ENCODE measurements at places on chromosomes 1 and 21.

DNA sequence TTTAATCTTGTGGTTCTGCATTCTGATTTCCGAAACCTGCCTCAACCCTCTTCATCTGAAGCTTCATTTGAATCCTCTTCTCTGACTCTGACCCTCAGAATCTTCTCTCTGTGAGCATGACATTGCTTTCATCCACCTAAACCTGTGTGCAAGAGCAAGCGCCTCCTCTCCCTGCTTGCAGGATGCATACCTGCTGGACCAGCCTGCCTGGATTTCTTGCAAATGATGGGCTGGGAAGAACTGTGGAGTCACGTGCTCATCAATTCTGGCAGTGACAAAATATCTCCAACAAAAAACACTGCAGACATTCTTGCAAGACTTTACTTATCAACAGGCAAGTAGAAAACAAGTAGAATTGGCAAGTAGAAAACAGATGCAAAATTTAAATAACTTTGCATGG lies 20.8 kb upstream of the SLC35F3 start:
- DNase-seq, result no peak

- DNase-seq, result no peak
Observed at GRCh38 chr1:34164771-34165391, at the start of gene CSMD2. Gene CSMD2 (minus strand): TSS chr1:34165230. CDS start chr1:34165097, 133 bp downstream.

GRCh38 chr1:91731815-91732214 lies 154.1 kb downstream of the TGFBR3 start:
- no peak for DNase-seq

DNA sequence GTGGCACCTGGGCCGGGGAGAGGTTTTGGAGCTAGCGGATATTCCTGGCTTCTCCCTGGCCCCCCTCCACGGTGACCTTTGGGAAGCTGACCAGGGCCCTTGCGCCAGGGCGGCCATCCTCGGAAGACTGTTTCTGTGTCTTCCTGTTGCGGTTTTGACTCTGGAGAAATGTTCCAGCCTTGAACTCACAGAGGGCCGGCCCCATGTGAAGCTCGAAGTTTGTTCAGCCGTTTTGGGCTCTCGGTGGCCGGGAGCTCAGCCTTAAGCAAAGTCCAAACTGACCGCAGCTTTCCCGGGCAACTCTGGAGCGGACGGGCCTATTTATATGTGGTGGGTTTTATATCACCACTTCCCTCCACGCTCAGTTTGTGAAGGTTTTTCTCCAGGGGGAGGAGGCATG lies 17.0 kb upstream of the WNT4 start:
- DNase-seq, result no peak

- no peak for DNase-seq
Observed at GRCh38 chr1:103063921-103064320, 44.4 kb downstream of the COL11A1 start.

GRCh38 chr1:48007047-48007446 lies 9.9 kb upstream of the TRABD2B start:
- DNase-seq, result no peak

GRCh38 chr1:154716011-154716410 lies 108.0 kb upstream of the ADAR start:
- no peak for DNase-seq

GRCh38 chr1:201223852-201224665 lies 33.4 kb downstream of the IGFN1 start:
- DNase-seq, result no peak

DNA sequence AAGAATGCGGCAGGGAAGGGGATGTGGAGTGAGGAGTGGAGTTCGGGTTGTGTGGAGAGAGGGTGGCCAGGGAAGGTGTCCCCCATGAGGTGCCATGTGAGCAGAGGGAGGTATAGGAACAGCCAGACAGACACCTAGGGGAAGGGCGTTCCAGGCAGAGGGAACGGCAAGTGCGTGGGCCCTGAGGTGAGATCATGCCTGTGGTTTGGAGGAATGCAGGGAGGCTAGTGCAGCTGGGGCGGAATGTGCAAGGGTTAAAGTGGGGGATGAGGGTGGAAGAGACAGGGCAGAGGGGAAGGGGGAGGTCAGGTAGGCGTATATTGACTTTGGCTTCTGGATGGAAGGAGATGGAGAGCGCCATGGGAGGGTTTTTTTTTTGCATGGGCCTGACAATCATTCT lies 31.6 kb upstream of the PADI6 start:
- DNase-seq, result no peak

DNA sequence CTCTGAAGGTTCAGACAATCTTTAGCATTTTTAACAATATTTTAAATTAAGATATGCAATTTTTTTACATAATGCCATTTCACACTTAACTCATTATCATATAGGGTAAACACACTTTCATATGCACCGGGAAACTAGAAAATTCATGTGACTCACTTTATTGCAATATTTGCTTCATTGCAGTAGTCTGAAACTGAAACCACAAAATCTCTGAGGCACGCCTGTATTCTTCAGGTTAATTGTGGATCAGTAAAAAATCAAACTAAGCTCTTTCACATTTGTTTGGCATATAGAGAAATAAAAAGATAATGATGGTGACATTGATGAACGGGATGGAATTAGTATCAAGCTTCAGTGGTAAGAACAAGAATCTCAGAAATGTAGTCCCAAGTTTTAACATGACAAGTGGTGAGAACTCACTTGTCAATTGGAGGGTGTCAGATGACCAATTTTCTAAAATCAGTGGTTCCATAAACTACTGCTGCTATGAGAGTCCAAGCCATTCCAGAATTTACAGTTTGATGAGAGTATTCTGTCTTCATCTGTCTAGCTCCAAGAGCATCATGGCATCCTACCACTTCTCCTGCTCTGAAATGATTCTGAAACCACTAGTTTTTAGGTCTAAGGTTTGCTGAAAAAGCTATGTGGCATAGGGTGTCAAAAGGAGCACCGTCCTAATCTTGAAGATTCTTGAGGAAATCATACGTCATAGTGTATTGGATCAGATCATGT lies 281.0 kb downstream of the PTPRC start:
- no peak for DNase-seq

- DNase-seq, result no peak
Observed at GRCh38 chr1:23196627-23197328, 20.5 kb downstream of the HTR1D start.

DNA sequence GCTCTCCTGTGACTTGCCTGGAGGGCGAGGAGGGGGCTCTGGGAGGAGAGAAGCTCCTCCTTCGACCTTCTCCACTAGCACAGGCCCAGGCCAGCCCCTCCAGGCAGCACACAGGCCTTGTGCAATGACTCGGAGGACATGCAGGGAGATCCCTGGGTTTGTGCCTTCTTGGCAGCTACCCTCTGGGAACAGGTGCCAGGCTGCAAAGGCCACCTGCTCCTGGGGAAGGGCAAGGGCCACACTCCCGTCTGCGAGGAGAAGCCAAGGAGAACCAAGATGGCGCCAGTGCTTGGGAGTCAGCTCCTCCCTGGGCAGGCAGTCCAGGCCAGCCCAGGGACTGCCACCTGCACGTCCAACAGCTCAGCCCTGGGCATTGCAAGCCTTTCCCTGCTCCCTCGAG lies 15.3 kb downstream of the CASZ1 start:
- DNase-seq, result no peak

GRCh38 chr1:181044449-181044966 lies 10.7 kb downstream of the MR1 start:
- DNase-seq, result peak; percentile 67

DNA sequence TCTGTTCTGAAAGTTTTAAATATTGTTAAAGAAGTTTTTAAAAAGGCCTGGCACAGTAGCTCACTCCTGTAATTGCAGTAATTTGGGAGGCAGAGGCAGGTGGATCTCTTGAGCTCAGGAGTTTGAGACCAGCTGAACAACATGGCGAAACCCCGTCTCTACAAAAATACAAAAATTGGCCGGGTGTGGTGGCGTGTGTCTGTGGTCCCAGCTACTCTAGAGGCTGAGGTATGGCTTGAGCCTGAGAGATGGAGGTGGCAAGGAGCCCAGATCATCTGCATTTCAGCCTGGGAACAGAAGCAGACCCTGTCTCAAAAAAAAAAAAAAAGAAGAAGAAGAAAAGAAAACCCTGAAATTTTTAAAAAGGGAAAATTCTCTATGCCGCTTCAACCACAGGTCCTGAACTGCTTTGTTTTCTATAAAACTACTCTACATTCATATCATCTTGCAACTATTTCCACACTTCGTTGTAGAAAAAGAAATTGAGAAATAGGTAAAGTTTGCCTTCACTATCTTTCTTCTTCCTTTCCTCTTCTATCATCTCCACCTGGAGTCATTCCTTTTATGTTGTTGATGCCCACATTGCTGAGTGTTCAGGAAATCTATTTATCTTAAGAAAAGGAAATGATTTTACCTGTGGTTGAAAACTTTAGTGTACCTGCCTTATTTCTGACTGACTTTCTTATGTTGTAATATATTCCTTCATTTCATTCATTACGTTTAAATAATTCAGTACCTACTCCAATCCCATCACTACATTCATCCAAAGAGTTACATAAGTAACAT lies 1.7 kb downstream of the ATP6V1G3 start:
- no peak for DNase-seq

DNA sequence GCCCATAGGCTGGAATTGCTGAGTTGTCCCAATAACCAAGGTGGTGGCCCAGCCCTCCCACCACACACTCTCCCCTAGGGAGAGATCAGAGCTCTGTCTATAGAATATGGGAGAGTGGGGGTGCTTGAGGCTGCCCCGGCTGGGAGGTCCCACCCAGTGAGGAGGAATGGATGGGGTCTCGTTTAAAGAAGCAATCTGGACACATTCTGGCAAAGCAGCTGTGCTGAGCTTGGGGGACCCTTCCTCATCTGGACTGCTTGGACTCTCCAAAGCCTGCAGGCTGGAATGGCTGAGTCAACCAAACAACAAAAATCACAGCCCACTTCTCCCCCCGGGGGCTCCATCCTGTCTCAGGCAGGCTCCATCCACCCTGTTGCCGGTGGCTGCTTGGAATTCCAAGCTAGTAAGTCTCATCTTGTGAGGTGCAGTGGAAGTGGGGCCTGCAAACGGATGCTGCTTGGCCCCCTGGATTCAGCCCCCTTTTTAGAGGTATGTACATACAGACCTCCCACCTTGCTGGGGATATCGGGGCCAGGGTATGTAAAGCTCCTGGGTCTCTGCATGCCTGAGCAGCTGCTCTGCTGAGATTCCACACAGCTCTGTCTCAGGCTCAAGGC lies 67.1 kb upstream of the FAM78B start:
- no peak for DNase-seq

- DNase-seq, result no peak
Observed at GRCh38 chr1:198845851-198846250, 207.0 kb downstream of the PTPRC start.

DNA sequence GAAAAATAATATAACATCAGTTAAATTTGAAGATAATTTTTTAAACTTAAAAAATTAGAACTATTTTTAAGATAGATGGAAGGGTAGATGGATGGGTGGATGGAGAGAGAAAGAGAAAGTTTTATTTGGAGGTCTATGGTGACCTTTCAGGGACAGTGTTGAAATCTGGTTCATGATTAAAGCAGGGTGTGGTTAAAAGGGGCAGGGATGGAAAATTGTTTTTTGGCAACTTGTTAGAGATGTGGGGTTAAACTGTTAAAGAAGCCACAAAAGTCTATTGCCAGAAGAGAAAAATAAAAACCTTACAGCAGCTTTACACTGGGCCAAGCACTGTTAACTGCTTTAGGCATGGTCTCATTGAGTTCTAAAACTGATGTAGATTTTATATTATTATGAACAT lies 134.9 kb upstream of the GORAB start:
- DNase-seq, result no peak

DNA sequence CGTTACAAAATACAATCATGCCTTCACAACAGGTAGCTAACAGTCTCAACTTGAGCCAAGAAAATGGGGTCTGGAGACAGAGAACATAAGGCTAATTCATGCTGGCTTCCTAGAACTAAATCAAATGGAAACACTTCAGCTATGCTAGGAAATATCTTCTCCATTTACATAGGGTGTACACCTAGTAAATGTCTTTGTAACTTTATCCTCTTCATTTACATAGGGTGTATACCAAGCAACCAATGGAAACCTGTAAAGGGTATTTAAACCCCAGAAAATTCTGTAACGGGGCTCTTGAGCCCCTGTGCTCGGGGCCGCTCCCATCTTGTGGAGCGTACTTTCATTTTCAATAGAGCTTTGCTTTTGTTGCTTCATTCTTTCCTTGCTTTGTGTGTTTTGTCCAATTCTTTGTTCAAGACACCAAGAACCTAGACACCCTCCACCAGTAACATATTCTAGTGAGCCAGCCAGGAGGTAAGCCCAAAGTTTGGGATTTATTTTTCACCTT lies 19.5 kb upstream of the CYP4X1 start:
- no peak for DNase-seq

DNA sequence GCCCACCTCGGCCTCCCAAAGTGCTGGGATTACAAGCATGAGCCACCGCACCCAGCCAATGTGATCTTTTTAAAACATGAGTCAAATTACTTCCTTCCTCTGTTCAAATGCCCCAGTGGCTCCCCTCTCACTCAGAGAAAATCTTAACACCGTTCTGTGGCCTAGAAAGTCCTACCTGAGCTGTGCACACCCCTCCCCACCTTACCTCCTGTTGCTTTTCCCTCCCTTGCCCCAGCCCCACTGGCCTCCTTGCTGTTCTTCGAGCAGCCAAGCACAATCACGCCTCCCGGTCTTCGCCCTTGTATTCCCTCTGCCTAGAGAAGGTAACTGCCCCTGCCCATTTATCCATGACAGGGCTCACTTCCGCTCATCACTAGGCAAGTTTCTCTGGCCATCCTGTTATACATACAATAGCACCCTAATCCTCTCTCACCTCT lies 62.6 kb upstream of the RPL11 start:
- no peak for DNase-seq

DNA sequence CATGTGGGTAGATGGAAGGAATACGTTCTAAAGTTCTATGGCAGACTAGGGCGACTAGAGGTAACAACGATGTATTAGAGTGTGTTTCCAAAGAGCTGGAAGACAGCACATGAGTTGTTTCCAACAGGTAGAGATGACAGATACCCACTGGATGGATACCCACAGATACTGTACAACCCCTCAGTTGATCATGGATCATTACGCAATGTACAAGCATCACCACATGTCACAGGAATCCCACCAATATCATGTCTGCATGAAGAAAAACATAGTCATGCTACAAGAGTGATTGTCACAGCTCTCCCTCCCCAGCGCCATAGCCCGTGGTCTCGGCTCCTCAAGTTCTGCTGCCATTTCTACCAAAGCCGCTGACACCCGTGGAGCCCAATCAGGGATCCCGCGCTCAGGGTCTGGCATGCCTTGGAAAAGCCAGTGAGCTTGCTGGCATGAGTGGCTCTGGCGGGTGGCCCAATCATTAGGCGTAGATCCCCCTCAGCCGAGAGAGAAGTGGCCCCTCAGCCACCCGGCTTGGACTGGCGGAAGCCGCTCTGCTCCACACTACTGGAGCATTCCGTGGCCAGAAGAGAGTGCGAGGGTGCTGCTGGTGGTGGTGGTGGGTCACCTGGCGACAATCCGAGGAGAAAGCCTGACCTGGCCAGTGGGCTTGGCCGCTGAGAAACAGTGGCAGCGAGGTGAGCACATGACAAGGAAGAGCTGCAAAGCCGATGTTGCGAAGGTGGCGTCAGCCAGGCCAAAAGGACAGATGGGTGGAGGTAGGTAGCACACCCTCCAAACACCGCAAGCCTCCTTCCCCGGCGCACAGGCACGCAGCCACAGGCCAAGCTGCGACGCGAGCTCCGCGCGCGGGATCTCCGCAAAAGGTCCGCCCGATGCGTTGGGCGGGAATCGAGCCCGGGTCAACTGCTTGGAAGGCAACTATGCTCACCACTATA lies 65.7 kb upstream of the FCGR2A start:
- no peak for DNase-seq

Data from prostate gland (tissue), 2 donors.